Stimulated activated CD4-positive, alpha-beta T cell treated with anti-CD3 and anti-CD28 coated beads, Interleukin-4, amount 100 ng/mL, for 4 hours (primary cell): ENCODE measurements at places on chromosomes 6 and 20.

GRCh38 chr20:25296094-25297093 lies 48.5 kb downstream of the PYGB start:
- DNase-seq = peak; percentile 13

- no peak for DNase-seq
These were observed 28.3 kb downstream of the RSPO4 start for GRCh38 chr20:973785-974194.

- DNase-seq = no peak
These were observed 41.7 kb upstream of the NAA20 start for GRCh38 chr20:19975436-19975799.

GRCh38 chr20:6178537-6178936 lies 55.7 kb upstream of the FERMT1 start:
- no peak for DNase-seq

- no peak for DNase-seq
These were observed 12.0 kb downstream of the KCNK5 start for GRCh38 chr6:39217177-39217864.
